ENCODE measurements at places on chromosomes 2 and 18.
A peak's percentile ranks its signal among the peaks of the same experiment; 100 is the strongest.

GRCh38 chr2:47180531-47180930 is 25.4 kb upstream of the STPG4 start:
- no peak for DNase-seq

DNA sequence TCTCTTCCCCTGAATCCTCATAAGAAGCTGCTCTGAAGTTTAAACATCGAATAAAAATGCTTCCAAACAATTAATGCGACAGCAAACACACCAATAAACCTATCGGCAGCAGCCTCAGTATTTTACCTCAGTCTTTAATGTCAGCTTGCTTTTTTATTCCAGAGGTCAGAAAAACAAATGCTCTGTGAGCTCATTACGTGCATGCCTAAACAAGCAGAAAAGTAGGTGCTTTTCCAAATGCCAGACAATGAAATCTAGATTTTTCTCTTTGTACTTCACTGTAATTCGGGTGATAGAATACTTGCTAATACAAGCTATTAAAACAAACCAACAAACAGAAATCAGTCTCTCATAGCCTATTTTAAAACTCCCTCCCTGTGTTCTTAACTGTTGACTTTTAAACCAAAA is 381.5 kb downstream of the NRXN1 start:
- no peak for DNase-seq

- DNase-seq: peak; percentile 26
Observed at GRCh38 chr2:65710779-65711295, 278.4 kb upstream of the SPRED2 start.

GRCh38 chr2:38509947-38510326 is 92.8 kb downstream of the HNRNPLL start:
- no peak for DNase-seq

GRCh38 chr2:221726894-221727513 is 154.9 kb upstream of the EPHA4 start:
- no peak for DNase-seq

- DNase-seq: no peak
Observed at GRCh38 chr2:43714164-43714563, 37.9 kb upstream of the C1GALT1C1L start.

GRCh38 chr2:200383380-200384110 is 77.1 kb downstream of the SPATS2L start:
- no peak for DNase-seq

- DNase-seq: no peak
Observed at GRCh38 chr2:23379220-23379695, 5.7 kb upstream of the KLHL29 start.

DNA sequence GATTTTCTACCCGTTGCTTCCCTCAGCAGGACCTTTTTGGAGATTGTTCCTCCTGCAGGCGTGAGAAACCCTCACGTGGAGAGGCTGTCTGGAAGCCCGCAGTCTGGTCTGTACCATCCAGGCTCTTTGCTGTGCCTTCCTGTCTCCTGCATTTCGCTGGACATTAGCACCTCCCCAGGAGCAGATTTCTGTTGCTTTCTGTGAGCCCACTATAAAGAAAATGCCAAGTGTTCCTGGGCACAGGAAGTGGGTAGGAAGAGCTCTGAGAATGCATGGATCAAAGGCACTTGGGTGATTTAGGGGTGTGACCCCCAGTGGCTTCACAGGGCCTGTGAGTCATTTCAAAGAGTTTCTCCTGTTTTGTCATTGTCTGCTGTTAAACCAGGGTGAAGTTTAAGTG is 27.3 kb downstream of the SPTBN1 start:
- no peak for DNase-seq

GRCh38 chr2:135762022-135762421 is 20.4 kb downstream of the UBXN4 start:
- no peak for DNase-seq

DNA sequence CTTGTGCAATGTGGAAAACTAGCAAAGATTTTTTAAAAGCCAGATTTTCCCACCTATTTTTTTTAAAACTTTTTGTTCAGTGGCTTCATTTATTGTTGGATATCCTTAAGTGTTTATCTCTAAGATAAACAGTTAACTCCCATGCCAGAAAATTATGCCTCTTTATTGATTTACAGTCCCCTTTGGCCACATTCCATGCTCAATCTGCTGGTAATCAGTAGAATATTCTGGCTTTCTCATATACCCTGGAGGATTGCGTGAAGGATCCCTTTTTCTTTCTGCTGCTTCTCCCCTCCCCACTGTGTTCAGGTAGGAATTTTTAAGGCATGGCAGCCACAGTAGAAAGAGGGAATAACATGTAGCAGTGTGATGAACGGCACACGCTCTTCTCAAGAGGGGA is 2.6 kb downstream of the GRHL1 start:
- DNase-seq: no peak

GRCh38 chr2:140542627-140543026 is 1588.2 kb downstream of the LRP1B start:
- no peak for DNase-seq

- no peak for DNase-seq
Observed at GRCh38 chr2:19893520-19894133, 8.2 kb downstream of the TTC32 start.

DNA sequence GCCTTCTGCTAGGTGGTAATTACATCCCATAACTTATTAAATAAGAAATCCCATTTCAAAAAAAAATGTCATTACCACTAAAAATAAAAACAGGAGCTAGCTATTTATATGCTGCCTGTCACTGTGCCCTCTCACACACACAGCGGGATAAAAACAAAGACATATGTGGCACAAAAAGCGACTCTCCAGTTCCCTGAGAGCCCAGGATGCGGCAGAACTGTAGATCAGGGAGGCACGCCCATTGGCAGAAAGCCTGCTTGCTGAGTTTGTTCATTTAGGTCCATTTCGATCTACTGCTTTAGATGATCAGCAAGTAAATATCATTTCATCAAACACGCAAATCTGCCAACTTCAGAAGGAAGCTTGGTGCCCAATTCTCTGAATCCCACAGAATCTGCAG is 124.4 kb downstream of the TMEM163 start:
- DNase-seq: no peak

DNA sequence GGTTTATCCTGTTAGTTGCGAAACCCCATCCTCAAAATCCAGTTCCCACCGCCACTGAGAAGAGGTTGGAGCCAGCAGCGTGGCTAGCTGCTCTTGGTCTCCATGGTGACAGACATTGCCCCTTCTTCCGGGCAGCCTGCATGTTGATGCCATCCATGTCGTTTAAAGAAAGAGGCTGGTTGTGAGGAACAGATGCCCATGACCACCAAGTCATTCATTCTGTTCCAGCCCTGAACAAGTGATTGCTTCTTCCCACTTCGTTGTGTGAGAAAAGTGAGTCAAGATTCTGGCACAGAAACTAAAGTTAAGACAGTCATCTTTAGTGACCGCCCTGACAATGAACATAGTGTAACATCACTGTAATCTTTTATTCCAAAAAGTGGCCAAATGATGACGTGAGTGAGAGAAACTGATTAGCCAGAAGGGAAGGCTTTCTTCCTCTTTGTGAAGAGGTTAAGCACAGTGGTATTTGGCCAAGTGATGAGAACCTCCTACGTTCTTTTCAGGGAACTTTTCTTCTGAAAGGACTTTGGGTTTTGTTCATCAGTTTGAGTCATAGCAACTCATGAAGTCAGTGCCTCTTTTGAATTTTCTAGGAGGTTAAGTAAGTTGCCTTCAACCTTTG is 272.5 kb downstream of the GALR1 start:
- DNase-seq: no peak

GRCh38 chr2:108329771-108330170 is 41.1 kb downstream of the SULT1C2 start:
- no peak for DNase-seq

DNA sequence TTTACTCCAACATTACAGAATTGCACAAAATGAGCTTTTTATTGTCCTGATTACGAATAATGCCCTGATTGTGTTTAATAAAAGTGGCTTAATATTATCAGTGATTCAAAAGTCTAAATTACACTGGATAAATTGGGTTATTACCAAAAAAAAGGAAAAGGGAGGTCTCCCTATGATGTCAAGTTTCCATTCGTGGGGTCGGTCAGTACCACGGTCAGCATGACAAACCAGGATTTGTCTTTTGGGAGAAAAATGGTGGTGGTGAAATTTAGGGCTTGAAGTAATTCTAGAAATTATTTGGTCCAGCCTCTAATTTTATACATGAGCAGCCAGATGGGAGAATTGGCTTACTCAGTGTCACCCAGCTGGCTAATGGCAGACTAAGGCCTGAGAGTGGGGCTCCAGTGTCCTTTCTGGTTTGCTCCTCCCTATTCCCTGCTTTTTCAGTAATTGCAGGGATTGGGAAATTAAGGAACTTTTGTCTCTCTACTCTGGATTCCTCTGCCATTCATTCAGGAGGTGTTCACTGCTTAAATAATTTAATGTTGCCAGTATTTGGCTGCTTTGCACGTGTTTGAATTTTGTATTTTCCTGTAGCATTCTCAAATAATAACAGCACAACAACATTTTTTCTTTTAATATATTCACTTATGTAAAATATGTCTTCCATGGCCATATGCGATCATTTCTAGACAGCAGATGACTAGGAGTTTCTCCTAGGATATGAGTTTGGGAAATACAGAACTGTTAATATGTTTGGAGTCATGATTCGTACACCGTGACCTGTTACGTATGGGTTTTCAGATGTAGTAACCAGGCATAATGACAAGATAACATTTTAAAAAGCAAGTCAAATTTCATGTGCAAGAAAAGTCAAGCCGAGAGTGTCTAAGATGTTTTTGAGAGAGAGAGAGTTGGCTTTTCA is 128.9 kb upstream of the NOSTRIN start:
- no peak for DNase-seq

DNA sequence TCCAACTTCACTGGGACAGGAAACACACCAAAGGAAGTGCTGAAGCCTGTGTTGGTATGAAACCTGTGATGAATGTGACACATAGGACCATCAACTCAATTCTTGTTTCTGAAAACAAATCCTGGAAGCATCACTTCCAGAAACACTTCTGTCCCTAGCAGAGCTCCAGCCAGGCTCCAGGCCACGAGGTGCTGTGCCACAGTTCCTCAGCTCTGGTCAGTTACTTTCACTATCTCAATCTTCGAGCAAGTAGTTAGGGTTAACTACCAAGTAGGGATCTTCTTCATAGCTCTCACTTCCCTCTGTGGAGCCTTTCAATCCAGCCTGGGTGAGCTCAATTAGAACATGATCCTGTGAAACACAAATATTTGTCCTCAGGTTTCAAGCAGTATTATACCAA is 3.6 kb upstream of the LCT start:
- DNase-seq: no peak

- no peak for DNase-seq
Observed at GRCh38 chr2:8862230-8862629, 24.8 kb upstream of the KIDINS220 start.

GRCh38 chr2:129806990-129807389 is 172.5 kb upstream of the RAB6C start:
- no peak for DNase-seq

- no peak for DNase-seq
Observed at GRCh38 chr2:27115519-27115918, 3.4 kb downstream of the CGREF1 start.

DNA sequence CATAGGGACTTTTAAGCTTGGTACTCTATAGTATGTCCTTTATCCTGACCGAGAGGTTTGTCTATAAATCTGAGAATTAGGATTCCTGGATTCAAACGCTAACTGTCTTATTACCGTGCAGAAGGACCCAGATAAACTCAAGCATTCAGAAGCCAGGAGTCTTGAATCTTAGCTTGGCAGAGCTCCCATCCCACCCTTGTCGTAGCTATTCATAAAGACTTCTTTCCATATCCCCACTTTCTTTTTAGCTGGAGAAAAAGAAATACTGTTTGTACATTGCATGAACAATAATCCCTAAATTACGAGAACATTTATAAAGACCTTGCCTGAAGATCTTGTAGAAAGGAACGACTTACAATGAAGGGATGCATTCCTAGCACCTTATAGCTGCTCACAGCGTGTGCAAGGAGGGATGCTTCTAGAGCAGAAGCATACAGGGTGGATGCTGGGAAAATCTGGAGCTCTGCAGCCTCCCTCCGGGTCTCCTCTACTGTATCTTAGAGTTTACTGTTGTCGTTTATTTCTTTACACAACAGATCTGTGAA is 13.6 kb downstream of the EFR3B start:
- no peak for DNase-seq

DNA sequence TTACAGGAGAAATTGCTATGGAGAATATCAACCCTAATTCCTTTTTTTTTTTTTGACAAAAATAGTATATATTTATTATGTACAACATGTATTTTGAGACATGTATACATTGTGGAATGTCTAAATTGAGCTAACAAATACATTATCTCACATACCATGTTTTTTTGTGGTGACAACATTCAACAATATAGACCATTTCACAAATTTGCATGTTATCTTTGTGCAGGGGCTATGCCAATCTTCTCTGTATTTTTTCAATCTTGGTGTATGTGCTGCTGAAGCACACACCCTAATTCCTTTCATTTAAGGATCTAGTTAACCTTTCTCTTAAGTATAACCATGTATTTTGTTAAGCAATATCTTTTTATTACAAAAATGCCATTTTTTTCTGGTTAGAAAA is 13.2 kb downstream of the SLC39A10 start:
- no peak for DNase-seq

GRCh38 chr2:201234663-201235135 is 25.6 kb upstream of the CASP8 start:
- DNase-seq: no peak

DNA sequence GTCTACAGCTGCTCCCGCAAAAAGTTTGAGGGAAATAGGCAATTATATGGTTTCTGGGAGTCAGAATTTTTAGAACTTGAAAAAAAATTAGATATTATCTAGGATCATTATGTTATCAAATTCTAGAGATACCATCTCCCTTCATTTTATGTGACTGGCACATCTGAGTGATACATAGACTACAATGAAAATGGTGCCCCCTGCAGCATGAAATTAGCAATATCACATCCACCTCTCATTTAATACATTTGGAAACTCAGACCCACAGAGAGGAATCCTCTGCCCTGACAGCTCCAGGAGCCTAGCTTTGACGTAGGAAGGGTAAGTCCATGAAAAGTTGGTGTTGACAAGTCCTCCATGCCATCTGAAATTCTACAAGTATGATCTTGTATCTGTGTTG is 381.6 kb downstream of the SUCLG1 start:
- DNase-seq: peak; percentile 41

- DNase-seq: no peak
Observed at GRCh38 chr2:229485857-229486256, 214.8 kb upstream of the PID1 start.

DNA sequence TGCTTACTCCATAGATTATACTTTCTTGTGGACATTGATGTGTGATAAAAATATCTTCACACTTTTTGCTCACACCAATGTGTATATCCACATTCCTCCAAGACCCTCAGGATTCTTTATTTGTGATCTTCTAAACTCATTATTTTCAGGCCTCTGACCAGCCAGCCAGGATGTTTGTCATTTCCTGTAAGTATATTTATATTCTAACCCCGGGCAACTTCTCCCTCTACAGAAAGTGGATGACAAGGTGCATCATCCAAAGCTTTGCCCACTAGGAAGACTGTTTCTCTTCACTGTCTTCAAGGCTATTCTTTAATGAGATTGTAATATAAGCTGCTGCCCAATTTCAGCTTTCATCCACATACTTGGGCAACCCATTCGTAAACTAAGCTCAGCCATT is 3.6 kb upstream of the CWC22 start:
- DNase-seq: no peak

- DNase-seq: no peak
Observed at GRCh38 chr2:54271843-54272627, 16.0 kb upstream of the TSPYL6 start.
